Hindlimb muscle (tissue), 1 donor: ENCODE measurements at places on chromosomes 4 and X. TPM values are rescaled to one million over a fixed set of nuclear protein-coding genes. Genes with fewer than 3 reads are reported as not detected.
A peak's percentile ranks its signal among the peaks of the same experiment; 100 is the strongest.

DNA sequence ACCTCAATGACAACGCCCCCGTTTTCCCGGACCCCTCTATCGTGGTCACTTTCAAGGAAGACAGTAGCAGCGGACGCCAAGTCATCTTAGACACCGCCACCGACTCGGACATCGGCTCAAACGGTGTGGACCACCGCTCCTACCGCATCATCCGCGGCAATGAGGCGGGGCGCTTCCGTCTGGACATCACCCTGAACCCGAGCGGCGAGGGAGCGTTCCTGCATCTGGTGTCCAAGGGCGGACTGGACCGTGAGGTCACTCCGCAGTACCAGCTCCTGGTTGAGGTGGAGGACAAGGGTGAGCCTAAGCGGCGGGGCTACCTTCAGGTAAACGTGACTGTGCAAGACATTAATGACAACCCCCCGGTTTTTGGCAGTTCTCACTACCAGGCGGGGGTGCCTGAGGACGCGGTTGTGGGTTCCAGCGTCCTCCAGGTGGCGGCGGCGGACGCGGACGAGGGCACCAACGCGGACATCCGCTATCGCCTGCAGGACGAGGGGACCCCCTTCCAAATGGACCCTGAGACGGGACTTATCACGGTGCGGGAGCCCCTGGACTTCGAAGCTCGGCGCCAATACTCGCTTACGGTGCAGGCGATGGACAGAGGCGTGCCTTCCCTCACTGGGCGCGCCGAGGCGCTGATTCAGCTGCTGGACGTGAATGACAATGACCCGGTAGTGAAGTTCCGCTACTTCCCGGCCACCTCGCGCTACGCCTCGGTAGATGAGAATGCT lies 2.2 kb downstream of the FAT4 start:
- DNase-seq: peak; percentile 48

DNA sequence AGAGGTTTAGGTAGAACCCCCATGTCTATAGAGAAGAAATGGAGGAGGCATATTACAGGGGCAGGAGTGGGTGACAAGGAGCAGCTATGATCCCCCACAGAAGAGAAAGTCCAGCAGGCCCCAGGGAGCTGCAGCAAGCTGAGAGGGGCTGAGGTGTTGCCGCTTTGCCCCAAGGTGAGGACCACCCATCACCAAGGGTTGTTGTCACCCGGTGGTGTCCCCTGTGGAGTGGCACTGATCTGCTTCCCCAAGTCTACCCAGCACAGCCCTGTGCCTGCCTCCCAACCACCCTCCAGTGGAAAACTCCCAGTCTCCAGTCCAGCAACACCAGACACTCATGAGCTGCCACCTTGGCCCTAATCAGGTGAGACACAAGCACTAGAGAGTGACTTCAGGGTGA lies 149.3 kb upstream of the NOCT start:
- DNase-seq: no peak

DNA sequence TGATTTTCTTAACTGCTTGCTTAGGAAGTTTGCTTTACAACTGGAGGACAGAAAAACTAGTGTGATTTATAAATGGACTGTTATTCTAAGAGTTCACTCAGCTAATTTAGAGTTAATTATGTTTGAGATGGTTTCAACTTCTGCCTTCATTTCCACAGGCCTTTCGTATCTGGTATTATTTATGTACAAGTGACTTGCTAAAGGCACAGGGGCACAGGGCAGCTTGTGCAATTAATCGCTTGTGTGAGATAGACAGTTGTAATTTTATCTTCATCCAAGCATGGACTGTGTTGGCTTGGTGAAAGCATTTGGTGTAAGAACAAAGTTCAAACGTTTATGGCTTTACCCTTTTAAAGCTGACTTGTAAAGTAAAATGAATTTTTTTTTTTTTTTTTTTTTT lies 38.3 kb downstream of the GPAT3 start:
- DNase-seq: no peak

GRCh38 chr4:1760521-1761071 lies 32.5 kb upstream of the FGFR3 start:
- no peak for DNase-seq

DNA sequence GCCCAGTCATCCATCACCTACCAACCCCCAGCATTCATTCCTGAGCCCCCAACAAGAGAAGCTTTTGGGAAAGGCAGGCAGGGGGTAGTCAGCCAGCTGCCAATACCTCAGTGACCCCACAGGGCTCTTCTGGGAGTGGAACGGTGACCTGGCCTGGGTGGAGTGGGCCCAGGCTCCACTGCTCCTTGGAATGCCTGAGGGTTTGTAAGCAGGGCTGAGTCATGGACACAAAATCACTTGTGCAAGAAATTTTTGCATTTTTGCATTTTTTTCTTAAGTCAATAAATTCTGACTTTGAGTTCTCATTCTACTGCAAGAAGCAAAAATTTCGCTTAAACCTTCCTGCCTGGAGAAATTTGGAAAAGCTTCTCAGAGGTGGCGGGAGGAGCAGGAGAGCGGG lies 18.5 kb downstream of the SORCS2 start:
- no peak for DNase-seq

SULT1E1 gene
- 20.9 TPM for polyA plus RNA-seq

MAGEE2 gene
- 0.35 TPM for polyA plus RNA-seq
